ENCODE measurements at places on chromosomes 12 and 14. TPM values are rescaled to one million over a fixed set of nuclear protein-coding genes. Genes with fewer than 3 reads are reported as not detected.

GRCh38 chr12:51531978-51532497, 59.0 kb upstream of the SCN8A start:
- H3K27me3 ChIP-seq, result peaks cover 2% of the 10 kb centered on the region
- H3K36me3 ChIP-seq, result no peaks in the 10 kb centered on the region
- DNase-seq, result peak; percentile 65
- no peak overlapping the region for H3K4me3 ChIP-seq

DNA sequence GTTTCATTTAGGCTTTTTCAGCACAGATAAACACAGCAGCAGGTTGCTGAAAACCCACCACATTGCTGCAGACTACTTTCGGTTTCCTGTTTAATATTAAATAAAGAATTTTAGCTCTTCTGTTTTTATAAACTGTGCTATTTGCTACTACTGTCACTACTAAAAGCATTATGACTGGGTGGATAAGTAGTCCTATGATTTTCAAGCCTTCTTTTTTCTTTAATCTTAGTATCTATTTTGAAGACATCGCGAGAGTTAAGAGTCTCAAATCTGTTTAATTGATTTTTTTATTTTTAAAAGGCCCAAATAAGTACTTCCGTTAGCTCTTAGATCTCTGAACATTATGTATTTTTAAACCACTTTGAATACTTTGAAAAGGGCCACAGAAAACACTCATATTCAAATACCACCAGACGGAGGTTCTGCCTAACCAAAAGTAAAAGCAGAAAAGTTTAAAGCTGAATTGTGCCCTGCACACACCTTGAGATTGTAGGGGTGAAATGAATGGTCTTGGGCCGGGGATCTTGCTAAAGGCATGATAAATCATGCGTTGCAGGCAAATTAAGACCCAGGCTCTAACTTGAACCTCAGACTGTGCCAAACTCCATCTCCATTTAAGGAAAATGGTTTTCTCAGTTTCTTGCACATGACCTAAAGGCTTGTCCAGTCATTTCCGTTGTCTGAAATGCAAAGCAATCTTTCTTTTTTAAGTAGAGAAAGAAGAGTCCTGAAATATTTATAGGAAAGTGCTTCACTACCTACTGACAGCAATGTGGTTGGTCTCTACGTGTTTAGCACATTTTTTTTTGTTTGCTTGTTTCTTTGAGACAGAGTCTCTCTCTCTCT, 13.6 kb upstream of the FOXN3 start:
- H3K4me1 ChIP-seq, result peaks cover 28% of the 10 kb centered on the region
- no peaks in the 10 kb centered on the region for H3K27me3 ChIP-seq
- peak; percentile 82 for DNase-seq
- no peaks in the 10 kb centered on the region for H3K36me3 ChIP-seq
- H3K4me3 ChIP-seq, result peak overlapping the region; percentile 96
- peak overlapping the region; percentile 79 for H3K27ac ChIP-seq

GRCh38 chr14:105881021-105881930, 354.9 kb downstream of the TMEM121 start:
- H3K27me3 ChIP-seq, result no peaks in the 10 kb centered on the region
- H3K4me1 ChIP-seq, result no peaks in the 10 kb centered on the region
- H3K4me3 ChIP-seq, result no peak overlapping the region
- no peak for DNase-seq
- no peak overlapping the region for H3K27ac ChIP-seq

GRCh38 chr12:69529021-69529420, 56.2 kb upstream of the CCT2 start:
- H3K27ac ChIP-seq, result no peak overlapping the region

DNA sequence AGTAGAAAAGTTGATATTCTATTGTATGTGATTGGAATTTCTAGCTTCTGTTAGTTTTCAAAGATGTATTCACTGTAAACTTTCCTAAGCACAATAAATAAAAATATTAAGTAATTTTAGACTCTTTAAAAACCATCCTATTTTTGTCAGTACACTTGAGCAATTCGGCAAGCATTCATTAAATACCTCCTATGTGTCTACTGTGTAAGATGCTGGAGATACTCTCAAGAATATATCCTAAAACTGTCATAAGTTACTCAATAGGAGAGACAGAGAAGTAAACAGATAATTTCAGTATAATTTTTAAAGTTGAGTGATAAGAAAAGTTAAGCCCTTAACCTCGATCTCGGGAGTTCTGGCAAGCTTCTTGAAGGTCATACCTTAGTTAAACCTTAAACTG, 46.1 kb downstream of the FANCM start:
- no peak for DNase-seq
- no peak overlapping the region for H3K27ac ChIP-seq
- no peaks in the 10 kb centered on the region for H3K36me3 ChIP-seq
- no peak overlapping the region for H3K4me3 ChIP-seq

GRCh38 chr14:81122326-81122725, 98.4 kb downstream of the GTF2A1 start:
- no peaks in the 10 kb centered on the region for H3K4me1 ChIP-seq
- no peak for DNase-seq
- no peak overlapping the region for H3K4me3 ChIP-seq

The A2M gene
- total RNA-seq, result not detected

GRCh38 chr12:47877081-47877480, 27.7 kb downstream of the VDR start:
- no peaks in the 10 kb centered on the region for H3K36me3 ChIP-seq
- H3K27me3 ChIP-seq, result no peaks in the 10 kb centered on the region
- peaks cover 3% of the 10 kb centered on the region for H3K4me1 ChIP-seq
- no peak overlapping the region for H3K27ac ChIP-seq
- no peak overlapping the region for H3K4me3 ChIP-seq

- H3K27me3 ChIP-seq, result peaks cover 6% of the 10 kb centered on the region
- H3K4me1 ChIP-seq, result no peaks in the 10 kb centered on the region
- H3K4me3 ChIP-seq, result no peak overlapping the region
- H3K36me3 ChIP-seq, result no peaks in the 10 kb centered on the region
- DNase-seq, result no peak
Measured at GRCh38 chr12:132367071-132367851, 37.9 kb upstream of the GALNT9 start.

The NOXRED1 gene
- total RNA-seq, result 0.39 TPM

GRCh38 chr14:67331368-67332125, 28.1 kb downstream of the ATP6V1D start:
- no peaks in the 10 kb centered on the region for H3K27me3 ChIP-seq
- DNase-seq, result no peak
- H3K4me1 ChIP-seq, result no peaks in the 10 kb centered on the region
- peaks cover 37% of the 10 kb centered on the region for H3K36me3 ChIP-seq
- H3K4me3 ChIP-seq, result no peak overlapping the region
- no peak overlapping the region for H3K27ac ChIP-seq

GRCh38 chr12:70045514-70045913, 197.7 kb upstream of the CNOT2 start:
- no peaks in the 10 kb centered on the region for H3K36me3 ChIP-seq
- H3K4me3 ChIP-seq, result no peak overlapping the region
- no peaks in the 10 kb centered on the region for H3K4me1 ChIP-seq
- H3K27me3 ChIP-seq, result no peaks in the 10 kb centered on the region
- DNase-seq, result no peak
- no peak overlapping the region for H3K27ac ChIP-seq

- peaks cover 8% of the 10 kb centered on the region for H3K36me3 ChIP-seq
- no peaks in the 10 kb centered on the region for H3K27me3 ChIP-seq
- peaks cover 46% of the 10 kb centered on the region for H3K4me1 ChIP-seq
- DNase-seq, result no peak
- H3K27ac ChIP-seq, result no peak overlapping the region
Measured at GRCh38 chr12:104529130-104529874, 72.6 kb downstream of the CHST11 start.
